Caco-2 (cell line): ENCODE measurements at places on chromosomes 6 and 20.

DNA sequence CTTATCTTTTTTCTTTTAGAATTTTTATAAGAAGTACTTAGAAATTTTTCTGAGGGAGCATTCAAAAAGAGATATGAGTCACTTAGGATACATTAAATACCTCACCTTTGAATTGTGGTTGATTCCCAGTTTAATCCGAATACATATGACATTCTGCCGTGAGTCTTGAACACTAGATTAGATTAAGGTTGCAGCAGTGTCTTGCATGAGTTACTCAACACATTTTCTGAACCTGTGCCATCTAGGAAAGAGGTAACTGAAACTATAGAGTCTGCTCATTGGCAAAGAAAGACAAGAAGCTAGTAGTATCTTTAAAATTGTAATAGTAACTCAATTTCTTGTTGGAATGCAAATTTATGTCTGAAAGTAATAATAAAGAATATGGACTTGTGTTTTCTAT is 14.9 kb downstream of the PEX3 start:
- H3K4me3 ChIP-seq = no peak overlapping the region
- H3K27me3 ChIP-seq = no peaks in the 10 kb centered on the region
- no peak overlapping the region for H3K27ac ChIP-seq
- H3K4me1 ChIP-seq = no peaks in the 10 kb centered on the region
- no peaks in the 10 kb centered on the region; the same call in 1 of the 2 replicates for H3K36me3 ChIP-seq

GRCh38 chr6:159414711-159415110 is 245.5 kb downstream of the FNDC1 start:
- H3K27ac ChIP-seq = no peak overlapping the region
- no peaks in the 10 kb centered on the region for H3K4me1 ChIP-seq
- DNase-seq = no peak
- no peaks in the 10 kb centered on the region for H3K36me3 ChIP-seq

DNA sequence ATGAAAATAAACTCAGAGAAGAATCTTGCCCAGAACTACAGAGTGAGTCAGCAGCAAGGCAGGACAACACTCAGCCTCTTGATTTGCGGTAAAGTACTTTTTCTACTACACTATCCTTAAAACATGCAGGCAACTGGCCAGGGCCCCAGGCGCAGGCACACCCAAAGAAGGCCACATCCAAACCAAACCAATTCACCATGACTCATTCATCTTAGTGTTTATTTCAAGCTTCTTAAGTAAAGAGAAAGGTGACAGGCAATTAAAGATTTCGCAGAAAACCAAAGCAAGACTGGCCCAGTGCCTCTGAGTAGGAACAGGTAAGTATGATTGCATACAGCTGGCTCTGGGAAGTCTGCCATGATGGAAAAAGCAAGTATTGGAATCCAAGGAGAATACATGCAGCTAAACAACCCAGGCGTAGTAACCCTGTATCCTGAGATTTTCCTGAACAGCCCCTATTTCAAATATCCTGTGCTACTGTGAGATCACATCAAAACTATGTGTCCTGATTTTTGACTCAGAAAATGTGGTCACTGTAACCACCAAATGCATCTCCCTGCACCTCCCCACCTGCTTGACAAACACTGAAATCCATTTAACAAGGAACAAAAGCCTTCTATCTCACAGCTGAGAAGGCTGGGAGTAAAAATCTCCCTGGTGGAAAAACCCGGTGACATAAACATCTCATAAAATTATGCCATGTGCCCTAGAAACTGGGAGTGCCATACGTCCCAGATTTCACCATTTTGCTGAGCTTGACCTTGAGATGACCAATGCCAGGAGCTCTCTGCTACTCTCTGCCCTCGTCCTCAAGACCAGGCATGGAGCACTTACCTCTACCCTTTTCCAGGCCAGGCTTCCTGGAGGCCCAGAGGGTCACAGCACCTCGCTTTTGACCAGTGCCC is 12.4 kb downstream of the WFDC3 start:
- no peak overlapping the region for H3K4me3 ChIP-seq
- H3K36me3 ChIP-seq = no peaks in the 10 kb centered on the region
- DNase-seq = no peak
- H3K4me1 ChIP-seq = no peaks in the 10 kb centered on the region; the same call in 1 of the 2 replicates
- H3K27ac ChIP-seq = no peak overlapping the region
- no peaks in the 10 kb centered on the region for H3K27me3 ChIP-seq

- no peak for DNase-seq
- peaks cover 26% of the 10 kb centered on the region for H3K4me1 ChIP-seq
- no peak overlapping the region for H3K4me3 ChIP-seq
- peak overlapping the region; percentile 47 for H3K27ac ChIP-seq
These were observed 2.9 kb upstream of the LY6G6D start for GRCh38 chr6:31712296-31712695.

GRCh38 chr20:18465536-18466200 is 1.2 kb downstream of the DZANK1 start:
- H3K27ac ChIP-seq = no peak overlapping the region
- H3K4me3 ChIP-seq = no peak overlapping the region
- H3K4me1 ChIP-seq = peaks cover 6% of the 10 kb centered on the region; the same call in 1 of the 2 replicates
- no peaks in the 10 kb centered on the region for H3K27me3 ChIP-seq

- no peaks in the 10 kb centered on the region for H3K36me3 ChIP-seq
- no peaks in the 10 kb centered on the region for H3K27me3 ChIP-seq
- no peaks in the 10 kb centered on the region for H3K4me1 ChIP-seq
- no peak overlapping the region for H3K27ac ChIP-seq
These were observed 32.7 kb upstream of the SAMHD1 start for GRCh38 chr20:36984257-36984638.

DNA sequence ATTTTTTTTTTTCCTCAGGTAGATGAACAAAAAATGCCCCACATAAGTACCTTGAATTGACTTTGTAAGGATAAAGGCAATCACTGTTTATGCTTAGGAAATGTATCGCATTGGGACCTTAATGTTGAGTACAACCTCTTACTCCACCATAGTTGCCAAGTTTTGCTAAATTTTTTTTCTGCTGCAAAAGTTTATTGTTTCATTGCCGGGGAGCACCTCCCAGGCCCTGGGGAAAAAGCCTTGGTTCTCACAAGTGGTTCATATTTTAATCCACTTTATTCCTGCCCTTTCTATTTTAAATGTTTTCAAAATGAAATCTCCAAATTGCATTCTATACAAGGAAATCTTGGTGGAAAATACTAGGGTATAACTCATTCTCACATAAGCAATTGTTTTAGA is 52.3 kb upstream of the UTRN start:
- H3K27ac ChIP-seq = no peak overlapping the region
- no peaks in the 10 kb centered on the region for H3K27me3 ChIP-seq
- DNase-seq = no peak
- no peak overlapping the region for H3K4me3 ChIP-seq

- H3K4me1 ChIP-seq = peaks cover 14% of the 10 kb centered on the region
- no peaks in the 10 kb centered on the region for H3K36me3 ChIP-seq
- H3K4me3 ChIP-seq = no peak overlapping the region
- no peak overlapping the region for H3K27ac ChIP-seq
These were observed 85.5 kb upstream of the NT5E start for GRCh38 chr6:85364344-85364743.

DNA sequence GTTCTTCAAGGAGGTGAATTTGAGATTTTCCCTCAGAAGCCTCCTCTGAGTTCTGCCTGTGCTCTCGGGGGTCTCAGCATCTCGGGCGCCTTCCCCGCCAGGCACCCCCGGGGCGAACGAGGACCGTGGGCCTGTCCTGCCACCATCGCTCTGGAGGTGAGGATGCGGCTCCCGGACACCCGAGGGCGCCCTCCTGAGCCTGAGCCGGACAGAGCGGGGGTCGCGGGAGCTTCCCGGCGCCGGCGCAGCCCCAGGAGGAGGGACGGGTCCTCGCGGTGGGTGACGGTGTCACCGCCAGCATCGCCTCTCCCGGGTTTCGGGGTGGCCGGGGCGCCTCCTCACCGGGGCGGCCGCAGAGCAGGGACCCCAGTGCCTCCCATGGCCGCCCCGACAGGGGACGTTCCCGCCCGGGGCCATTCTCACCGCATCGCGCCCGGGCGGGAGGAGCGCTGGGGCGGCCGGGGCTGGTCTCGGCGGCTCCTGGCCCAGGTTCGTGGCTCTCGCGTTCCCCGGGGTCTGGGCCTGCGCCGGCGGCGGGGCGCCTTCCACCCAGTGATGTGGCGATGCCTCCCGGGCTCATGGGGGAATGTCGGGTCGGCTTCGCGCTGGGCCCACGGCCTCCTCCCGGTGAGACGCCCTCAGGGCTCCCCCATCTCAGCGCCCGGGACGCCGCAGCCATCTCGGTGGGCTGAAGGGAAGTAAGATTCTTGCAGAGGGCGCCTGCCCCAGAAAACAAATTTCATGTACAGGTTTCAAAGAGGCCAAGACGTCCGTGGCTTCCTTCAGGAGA is 210.5 kb downstream of the ERMARD start:
- no peaks in the 10 kb centered on the region for H3K36me3 ChIP-seq
- no peak overlapping the region for H3K4me3 ChIP-seq
- H3K4me1 ChIP-seq = no peaks in the 10 kb centered on the region
- H3K27ac ChIP-seq = no peak overlapping the region
- no peak for DNase-seq

GRCh38 chr20:63320041-63320511 is 27.1 kb downstream of the COL20A1 start:
- peak; percentile 44 for DNase-seq
- H3K27me3 ChIP-seq = no peaks in the 10 kb centered on the region
- no peak overlapping the region for H3K27ac ChIP-seq
- H3K4me3 ChIP-seq = no peak overlapping the region
- H3K4me1 ChIP-seq = peaks cover 5% of the 10 kb centered on the region; the same call in 1 of the 2 replicates

- H3K4me1 ChIP-seq = peaks cover 11% of the 10 kb centered on the region
- DNase-seq = peak; percentile 31
- no peaks in the 10 kb centered on the region for H3K27me3 ChIP-seq
These were observed 31.0 kb downstream of the CDK5RAP1 start for GRCh38 chr20:33370291-33370690.

DNA sequence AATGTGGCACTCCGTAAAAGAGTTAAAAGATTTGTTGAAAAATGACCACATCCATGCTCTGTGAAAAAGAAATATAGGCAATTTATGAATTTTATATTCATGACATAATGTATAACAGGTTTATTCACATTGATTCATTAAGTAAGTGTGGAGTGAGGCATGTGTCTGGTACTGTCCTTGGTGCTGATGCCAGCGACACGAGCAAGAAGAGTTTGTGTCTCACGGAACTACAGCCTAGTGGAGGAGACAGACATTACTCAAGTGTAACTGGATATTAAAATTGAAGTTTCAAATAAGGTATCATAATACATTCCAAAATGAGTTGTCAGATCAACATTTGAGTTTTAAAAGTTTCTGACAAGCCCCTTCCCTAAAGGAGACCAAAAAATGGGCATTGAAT is 158.2 kb upstream of the PRND start:
- DNase-seq = peak; percentile 72
- no peak overlapping the region for H3K4me3 ChIP-seq
- no peaks in the 10 kb centered on the region for H3K36me3 ChIP-seq
- H3K4me1 ChIP-seq = no peaks in the 10 kb centered on the region
